ENCODE measurements at places on chromosomes 6 and 20. TPM values are rescaled to one million over a fixed set of nuclear protein-coding genes. Genes with fewer than 3 reads are reported as not detected.

The TUBB2B gene
- polyA plus RNA-seq = 3.4 TPM

The HAO1 gene
- polyA plus RNA-seq = not detected

The MRAP2 gene
- polyA plus RNA-seq = 6.9 TPM

The TBXT gene
- not detected for polyA plus RNA-seq

The XKR7 gene
- 0.37 TPM for polyA plus RNA-seq

The RAET1L gene
- not detected for polyA plus RNA-seq

The MRPL2 gene
- polyA plus RNA-seq = 127 TPM

The PDE10A gene
- 0.54 TPM for polyA plus RNA-seq

DNA sequence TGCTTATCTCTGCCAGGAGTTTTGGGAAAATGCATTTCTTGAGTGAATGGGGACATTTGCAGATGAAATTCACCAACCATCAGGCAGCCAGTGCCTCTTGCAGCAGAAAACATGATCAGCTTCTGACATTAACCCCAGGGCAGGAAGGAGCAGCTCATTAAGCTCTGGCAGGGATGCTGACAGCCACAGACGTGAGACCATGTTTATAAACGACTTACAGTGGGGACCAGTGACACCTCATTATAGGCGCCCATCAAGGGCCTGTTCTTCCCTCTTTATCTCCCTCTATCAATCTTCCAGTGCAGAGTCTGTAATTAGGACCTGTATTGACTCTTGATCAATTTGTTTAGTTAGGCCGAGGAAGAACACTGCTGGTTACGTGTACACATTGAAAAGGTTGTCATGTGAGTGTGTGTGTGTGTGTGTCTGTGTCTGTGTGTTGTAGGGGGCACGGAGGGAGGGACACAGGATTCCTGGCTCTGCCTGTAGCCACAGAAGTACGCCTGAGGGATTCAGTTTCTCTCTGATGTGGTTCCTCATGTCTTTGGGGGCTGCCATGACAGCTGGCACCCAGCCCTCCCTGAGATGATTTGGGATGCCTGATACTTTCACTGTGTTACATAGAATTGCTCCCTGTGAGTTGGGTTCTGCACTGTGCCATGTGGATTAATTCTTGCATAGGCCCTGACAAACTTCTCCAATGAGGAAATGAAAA is 428.4 kb upstream of the CHD6 start:
- DNase-seq = no peak

DNA sequence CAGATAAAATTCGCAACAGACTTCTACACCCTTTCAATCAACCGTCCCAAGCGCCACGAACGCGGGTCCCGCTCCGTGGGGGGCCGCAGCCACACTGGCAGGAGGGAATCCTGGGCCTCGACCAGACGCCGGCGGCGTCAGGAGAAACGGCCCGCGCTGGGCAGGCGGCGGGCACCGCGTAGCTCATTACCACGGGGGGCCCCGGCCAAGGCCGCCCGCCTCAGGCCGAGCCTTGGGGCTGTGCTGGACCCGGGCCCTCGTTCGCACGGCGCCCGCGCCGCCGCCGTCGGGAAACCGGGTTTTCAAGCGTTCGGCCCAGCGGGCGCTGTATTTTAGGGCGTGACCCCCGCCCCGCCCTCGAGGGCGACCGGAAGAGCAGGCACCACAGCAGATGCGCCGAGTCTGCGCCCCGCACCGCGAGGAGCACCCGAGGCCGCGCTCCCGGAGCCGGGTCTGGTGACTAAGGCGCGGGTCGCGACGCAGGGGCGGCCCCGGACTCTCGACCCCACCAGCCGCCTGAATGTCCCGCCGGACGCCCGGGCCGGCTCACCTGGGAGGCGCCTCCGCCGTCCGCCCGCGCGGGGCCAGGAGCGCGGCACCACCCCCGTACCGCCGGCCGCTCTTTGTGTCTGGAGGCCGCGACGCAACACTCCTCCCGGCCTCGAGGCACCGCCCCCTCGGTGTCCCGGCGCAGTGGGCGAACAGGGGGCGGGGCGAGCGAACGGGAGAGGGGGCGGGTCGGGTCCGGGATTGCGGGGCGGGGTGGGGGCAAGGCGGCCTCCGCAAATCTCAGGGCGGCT is at the start of gene NINL:
Gene NINL, minus strand, starts transcription at position 627 of the 800 bp plus-strand sequence. CDS start 58,944 bp downstream, outside the sequence.
- DNase-seq = peak; percentile 71

DNA sequence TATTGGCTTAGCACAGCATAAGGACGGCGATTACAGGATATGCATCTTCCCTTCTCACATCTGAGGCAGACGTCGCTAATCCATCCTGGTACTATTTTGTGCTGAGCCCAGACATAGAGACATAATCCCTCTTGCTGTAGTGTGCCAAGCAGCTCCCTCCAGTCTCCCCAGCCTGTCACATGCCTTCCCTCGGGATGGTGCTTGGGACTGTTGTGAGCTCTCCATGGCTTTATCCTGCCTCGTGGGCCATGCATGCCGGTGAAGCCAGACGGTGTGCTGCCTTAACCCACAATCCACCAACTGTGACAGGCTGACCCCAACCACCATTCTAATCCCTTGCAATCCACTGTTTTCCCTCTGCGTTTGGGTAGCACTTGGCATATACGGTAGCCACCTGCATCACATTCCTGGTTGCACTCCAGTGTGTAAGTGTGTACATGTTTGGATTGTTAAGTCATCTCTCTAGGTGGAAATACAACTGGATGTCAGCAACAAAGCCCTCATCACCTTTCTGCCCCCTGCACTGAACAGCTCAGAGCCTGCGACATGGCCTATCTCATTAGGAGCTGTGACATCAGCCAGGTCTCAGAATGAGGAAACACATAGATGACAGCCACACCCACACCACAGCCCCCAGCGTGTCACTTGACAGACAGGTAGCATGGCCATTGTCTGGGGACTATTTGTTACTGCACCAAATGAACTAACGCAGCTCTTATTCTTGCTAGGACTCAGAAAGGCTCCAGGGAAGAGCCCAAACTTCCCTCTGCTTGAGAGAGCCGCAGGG is 374.8 kb upstream of the CDH4 start:
- no peak for DNase-seq

DNA sequence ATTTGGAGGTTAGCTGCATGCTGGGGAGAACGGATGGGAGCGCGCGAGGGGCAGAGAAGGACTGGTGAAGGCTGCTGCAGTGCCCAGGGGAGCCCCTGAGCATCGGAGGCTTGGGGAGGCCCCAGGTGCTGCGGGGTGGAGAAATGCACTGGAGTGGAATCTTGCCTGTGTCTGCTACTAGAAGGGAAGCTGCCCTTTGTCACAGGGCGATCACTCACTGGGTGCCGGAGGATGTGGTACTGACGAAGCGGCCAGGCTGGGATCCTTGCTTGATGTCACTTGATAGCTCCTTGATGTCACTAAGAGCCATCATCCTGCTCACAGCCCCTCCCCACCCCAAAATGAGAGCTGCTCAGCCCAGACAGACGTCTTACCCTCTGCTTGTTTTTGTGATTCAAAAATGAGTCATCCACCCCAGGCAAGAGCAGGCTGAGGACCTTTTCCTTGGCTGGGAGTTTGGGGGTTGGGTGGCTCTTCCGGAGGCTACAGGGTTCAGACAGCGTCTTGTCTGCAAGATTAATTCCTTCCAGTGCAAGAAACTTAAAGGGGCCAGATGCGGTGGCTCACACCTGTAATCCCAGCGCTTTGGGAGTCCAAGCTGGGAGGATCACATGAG is 62.6 kb upstream of the PMEPA1 start:
- DNase-seq = no peak

DNA sequence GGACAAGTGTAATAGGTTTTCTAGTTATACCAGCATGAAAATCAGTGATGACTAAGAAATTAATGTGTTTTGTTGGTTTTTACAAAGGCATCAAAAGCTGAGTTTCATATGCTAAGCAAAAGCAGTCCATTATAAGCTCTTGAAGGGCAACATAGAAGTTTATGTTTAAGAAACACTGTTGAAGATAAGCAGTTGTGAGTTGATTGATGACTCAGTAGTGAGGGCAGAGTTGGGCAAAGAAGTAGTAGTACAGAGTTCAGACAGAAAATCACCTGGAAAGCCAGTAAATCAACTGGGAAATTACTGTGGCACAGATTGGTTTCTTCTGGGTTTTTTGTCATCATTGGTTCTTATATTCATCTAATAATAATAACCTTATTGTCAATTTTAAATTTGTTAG is 78.0 kb upstream of the SMIM8 start:
- peak; percentile 32 for DNase-seq

DNA sequence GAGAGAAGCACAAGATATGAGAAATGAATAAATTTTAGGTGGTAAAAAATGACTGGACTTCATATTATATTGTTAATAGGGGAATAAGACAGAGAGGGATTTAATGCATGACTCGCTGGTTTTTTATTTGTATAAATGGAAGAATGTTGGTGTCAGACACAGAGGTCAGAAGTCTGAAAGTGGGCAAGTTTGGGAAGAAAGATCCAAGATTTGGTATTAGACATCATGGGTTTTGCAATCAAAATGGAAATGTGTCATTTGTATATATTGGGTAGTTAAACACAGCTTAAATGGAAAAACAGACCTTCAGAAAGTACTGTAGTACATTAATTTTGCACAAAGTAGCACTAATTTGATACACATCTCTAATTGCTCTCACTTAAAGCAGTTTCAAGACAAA is 96.2 kb downstream of the EYA4 start:
- no peak for DNase-seq

DNA sequence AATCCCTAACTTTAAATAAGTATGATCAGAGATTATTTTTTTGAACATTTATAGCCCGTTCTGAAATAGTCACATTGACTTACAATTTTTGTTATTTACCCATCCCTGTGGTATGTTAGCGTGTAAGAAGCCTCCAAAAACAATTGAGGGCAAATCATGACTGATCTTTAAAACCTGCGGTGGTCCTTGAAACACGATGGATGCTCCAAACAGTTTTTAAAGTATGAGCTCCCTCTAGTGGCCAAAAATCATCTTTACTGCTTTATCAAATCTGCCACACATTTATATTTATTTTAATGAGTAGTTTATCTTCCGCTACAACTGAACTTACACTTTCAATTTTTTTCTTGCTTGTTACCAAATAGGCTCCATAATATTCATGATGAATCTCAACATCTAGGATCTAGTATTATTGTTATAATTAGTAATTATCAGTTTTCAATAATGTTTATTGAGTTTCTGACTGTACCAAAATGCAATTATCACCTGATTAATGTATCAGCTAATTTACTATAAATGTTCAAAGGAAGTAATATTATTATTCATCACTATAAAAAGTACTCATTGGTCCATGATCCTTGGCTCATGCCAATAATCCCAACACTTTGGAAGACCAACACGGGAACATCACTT is 52.2 kb downstream of the MARCKS start:
- DNase-seq = peak; percentile 37

GRCh38 chr20:58555078-58555765 is 40.0 kb upstream of the APCDD1L start:
- DNase-seq = no peak

- DNase-seq = no peak
These were observed 21.9 kb upstream of the NPBWR2 start for GRCh38 chr20:64129146-64129782.

- DNase-seq = no peak
These were observed 85.9 kb downstream of the SNAP25 start for GRCh38 chr20:10304471-10305046.

DNA sequence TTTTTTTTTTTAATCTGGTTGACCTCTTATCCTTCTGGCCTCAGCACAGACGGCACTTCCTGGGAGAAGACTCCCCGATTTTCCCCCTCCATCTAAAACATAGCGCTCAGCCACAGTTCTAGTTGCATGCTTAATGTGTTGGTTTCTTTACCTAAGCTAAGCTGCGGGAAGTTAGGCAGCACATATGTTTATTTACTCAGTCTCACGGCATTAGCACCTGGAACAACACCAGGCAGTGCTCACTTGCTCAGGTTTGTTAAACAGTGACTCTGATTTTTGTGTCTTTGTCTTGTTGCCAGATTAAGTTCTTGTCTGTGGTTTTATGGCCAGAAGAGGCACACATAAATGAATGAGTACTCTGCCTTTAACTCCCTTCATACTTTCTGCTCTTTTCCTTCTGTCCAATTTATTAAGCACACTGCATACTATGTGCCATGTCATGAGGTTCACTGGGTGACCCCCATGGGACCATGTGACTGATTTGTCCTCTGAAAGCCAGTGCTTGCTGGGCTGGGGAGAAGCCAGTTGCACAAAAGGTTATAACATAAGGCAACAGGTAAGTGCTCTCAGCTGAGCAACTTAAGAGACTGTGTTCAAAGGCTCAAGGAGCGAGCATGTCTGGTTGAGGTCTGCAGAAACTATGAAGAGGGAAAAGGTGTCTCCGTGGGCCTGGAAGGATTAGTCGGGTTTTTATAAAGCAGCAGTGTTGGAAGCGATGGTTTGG is 93.6 kb downstream of the RPP40 start:
- no peak for DNase-seq

DNA sequence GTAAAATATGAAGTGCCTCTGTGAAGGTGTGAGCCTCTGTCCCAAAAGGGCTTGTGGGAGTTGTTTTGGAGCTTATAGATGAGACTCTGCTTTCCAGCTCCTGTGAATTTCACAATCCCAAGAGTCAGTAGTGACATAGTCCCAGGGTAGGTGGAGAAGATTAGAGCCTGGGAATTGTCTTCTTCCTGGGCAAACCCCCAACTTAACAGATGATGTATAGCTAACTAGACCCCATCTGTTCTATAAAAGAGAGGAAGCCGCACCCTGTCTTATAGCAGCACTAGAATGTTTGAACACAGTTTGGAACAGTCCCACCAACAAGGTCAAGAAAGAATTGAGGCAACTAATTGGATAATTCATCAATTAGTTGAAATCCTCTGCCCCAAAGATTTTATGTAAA is 294.7 kb downstream of the ZNF217 start:
- no peak for DNase-seq

- peak; percentile 40 for DNase-seq
These were observed 46.9 kb upstream of the TRIM26 start for GRCh38 chr6:30260036-30260504.

GRCh38 chr6:81950877-81951276 is 198.4 kb upstream of the TENT5A start:
- DNase-seq = no peak

GRCh38 chr20:50310673-50311051 is 120.0 kb downstream of the CEBPB start:
- DNase-seq = no peak

DNA sequence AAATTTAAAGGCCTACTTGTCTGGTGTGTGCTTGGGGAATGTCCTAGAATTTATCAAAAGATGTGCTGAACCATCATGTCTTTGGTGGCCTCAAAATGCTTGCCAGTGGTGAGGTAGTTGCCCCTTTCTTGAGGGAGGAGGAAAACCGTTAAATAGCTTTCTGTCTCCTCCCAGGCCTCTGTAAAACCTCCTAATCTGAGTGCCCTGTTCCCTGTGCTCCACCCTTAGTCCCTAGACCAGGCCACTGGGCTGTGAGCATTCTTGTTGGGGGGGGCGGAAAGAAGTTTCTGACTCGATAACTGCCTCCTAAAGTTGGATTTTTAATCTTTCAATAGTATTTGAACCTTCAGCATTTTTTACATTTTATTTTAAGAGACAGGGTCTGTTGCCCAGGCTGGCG is 23.1 kb downstream of the JARID2 start:
- no peak for DNase-seq

GRCh38 chr6:82078286-82078908 is 169.1 kb downstream of the IBTK start:
- no peak for DNase-seq

Measured in small intestine (tissue), 16 donors.